Gastroesophageal sphincter (tissue), 4 donors: ENCODE measurements at places on chromosomes 13 and 19. TPM values are rescaled to one million over a fixed set of nuclear protein-coding genes. Genes with fewer than 3 reads are reported as not detected.

- peaks cover 56% of the 10 kb centered on the region for H3K27me3 ChIP-seq
- H3K4me3 ChIP-seq = no peak overlapping the region
- H3K36me3 ChIP-seq = no peaks in the 10 kb centered on the region
- H3K27ac ChIP-seq = no peak overlapping the region
Measured at GRCh38 chr19:3725121-3725520, 16.9 kb downstream of the TJP3 start.

- H3K36me3 ChIP-seq = no peaks in the 10 kb centered on the region
- ATAC-seq = no peak
- H3K27me3 ChIP-seq = no peaks in the 10 kb centered on the region
Measured at GRCh38 chr13:79281339-79281747, 124.7 kb downstream of the RBM26 start.

- H3K4me3 ChIP-seq = no peak overlapping the region
- peaks cover 100% of the 10 kb centered on the region for H3K27me3 ChIP-seq
- no peak overlapping the region for H3K27ac ChIP-seq
- no peaks in the 10 kb centered on the region for H3K4me1 ChIP-seq
Measured at GRCh38 chr19:18230941-18231734, 4.9 kb upstream of the PDE4C start.

GRCh38 chr19:11479090-11479897, 1.6 kb downstream of the ELAVL3 start:
- H3K4me3 ChIP-seq = no peak overlapping the region
- peaks cover 54% of the 10 kb centered on the region for H3K27me3 ChIP-seq
- no peak overlapping the region for H3K27ac ChIP-seq
- H3K4me1 ChIP-seq = peaks cover 24% of the 10 kb centered on the region
- no peaks in the 10 kb centered on the region for H3K36me3 ChIP-seq

- H3K4me1 ChIP-seq = peaks cover 32% of the 10 kb centered on the region
- H3K36me3 ChIP-seq = no peaks in the 10 kb centered on the region
- no peak for ATAC-seq
- peaks cover 36% of the 10 kb centered on the region for H3K27me3 ChIP-seq
- H3K27ac ChIP-seq = peak overlapping the region; percentile 30
Measured at GRCh38 chr19:4910594-4911281, 1.4 kb downstream of the UHRF1 start.

The CERS4 gene
- total RNA-seq = 33.4 TPM

DNA sequence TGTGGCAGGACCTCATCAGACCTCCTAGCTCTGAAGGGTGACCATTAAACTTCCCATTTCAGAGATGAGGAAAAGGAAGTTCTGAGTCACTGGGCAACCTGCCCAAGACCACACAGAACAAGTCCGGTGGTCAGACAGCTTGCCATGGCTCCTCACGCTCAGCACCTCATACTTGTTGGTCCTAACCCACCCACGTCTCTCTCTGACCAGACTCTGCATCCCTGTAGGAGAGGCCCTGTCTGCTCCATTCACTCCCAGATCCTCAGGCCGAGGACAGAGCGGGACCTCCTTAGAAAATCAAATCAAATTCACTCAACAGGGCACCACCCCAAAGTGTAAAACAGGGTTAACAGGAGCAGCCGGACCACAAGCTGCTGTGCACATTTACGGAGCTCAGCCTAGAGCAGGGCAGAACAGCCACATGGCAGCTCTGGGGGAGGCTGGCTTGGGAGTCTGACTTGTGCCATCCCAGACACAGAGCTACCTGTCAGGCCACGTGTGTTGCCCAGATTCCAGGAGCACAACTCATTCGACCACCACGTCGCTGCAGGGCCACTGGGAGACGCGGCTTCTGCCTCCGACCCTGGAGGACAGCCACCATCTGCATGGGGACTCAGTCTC, 1.7 kb downstream of the MIER2 start:
- no peaks in the 10 kb centered on the region for H3K4me1 ChIP-seq
- ATAC-seq = peak; percentile 20
- H3K27me3 ChIP-seq = peaks cover 4% of the 10 kb centered on the region

DNA sequence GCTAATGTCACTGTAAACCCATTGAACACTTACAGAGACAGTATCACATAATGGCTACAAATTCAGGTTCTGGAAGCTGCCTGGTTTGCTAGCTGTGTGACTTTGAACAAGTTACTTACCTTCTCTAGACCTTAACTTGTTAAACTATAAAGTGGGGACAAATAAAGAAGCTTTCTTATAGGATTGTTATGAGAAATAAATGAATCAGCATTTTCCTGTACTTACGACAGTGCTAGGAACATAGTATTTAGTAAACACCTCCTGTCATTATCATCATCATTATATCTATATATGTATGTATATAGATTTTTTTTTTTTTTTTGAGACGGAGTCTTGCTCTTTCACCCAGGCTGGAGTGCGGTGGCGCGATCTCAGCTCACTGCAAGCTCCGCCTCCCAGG, 54.9 kb downstream of the CDK8 start:
- H3K36me3 ChIP-seq = no peaks in the 10 kb centered on the region
- no peak for ATAC-seq
- H3K27ac ChIP-seq = no peak overlapping the region
- no peak overlapping the region for H3K4me3 ChIP-seq
- peaks cover 12% of the 10 kb centered on the region for H3K4me1 ChIP-seq
- no peaks in the 10 kb centered on the region for H3K27me3 ChIP-seq

The CEACAM8 gene
- total RNA-seq = not detected

GRCh38 chr13:99206873-99207272, 6.2 kb downstream of the UBAC2 start:
- peaks cover 8% of the 10 kb centered on the region for H3K36me3 ChIP-seq
- no peak overlapping the region for H3K4me3 ChIP-seq
- no peaks in the 10 kb centered on the region for H3K27me3 ChIP-seq
- ATAC-seq = no peak
- H3K4me1 ChIP-seq = no peaks in the 10 kb centered on the region
- H3K27ac ChIP-seq = no peak overlapping the region

- H3K36me3 ChIP-seq = no peaks in the 10 kb centered on the region
- H3K27ac ChIP-seq = peak within 1 kb of the TSS; percentile 88
Measured at GRCh38 chr13:24512197-24512907, at the start of gene PARP4. Gene PARP4, minus strand, starts transcription at chr13:24512778. Its CDS starts 9,002 bp downstream, at chr13:24503776.

The IZUMO4 gene
- total RNA-seq = 2.5 TPM

GRCh38 chr13:54593504-54593903, 1564.9 kb downstream of the OLFM4 start:
- H3K4me3 ChIP-seq = no peak overlapping the region
- no peaks in the 10 kb centered on the region for H3K27me3 ChIP-seq
- no peaks in the 10 kb centered on the region for H3K4me1 ChIP-seq
- ATAC-seq = no peak
- H3K27ac ChIP-seq = no peak overlapping the region
- no peaks in the 10 kb centered on the region for H3K36me3 ChIP-seq

DNA sequence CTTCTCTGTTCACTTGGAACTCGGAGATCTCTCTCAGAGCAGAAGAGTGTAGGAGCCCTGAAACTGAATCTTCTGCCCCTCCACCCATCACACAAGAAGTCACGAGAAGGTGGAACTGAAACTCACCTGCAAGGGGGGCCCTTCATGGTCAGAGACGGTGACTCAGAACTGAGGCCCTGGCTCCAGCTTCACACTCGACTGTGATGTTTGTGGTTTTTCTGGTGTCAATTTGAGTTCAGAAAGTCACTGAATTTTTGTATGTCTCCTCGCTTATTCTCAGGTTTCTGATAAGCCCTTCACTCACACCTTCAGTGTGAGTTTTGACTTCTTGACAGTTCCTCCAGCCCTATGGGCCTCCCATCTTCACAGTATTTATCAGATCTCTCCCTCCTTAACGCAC, 23.1 kb downstream of the SIGLEC5 start:
- no peaks in the 10 kb centered on the region for H3K36me3 ChIP-seq
- H3K4me1 ChIP-seq = no peaks in the 10 kb centered on the region
- H3K27ac ChIP-seq = no peak overlapping the region
- H3K4me3 ChIP-seq = no peak overlapping the region
- H3K27me3 ChIP-seq = peaks cover 13% of the 10 kb centered on the region

GRCh38 chr19:56692206-56692895, 20.8 kb upstream of the ZNF835 start:
- no peaks in the 10 kb centered on the region for H3K36me3 ChIP-seq
- H3K4me3 ChIP-seq = no peak overlapping the region
- H3K27ac ChIP-seq = no peak overlapping the region
- no peak for ATAC-seq

The ELAVL3 gene
- 0.27 TPM for total RNA-seq

GRCh38 chr13:27504868-27505194, 54.5 kb upstream of the MTIF3 start:
- no peak overlapping the region for H3K4me3 ChIP-seq
- no peaks in the 10 kb centered on the region for H3K27me3 ChIP-seq
- no peaks in the 10 kb centered on the region for H3K4me1 ChIP-seq
- no peak for ATAC-seq

The ZNF506 gene
- 24.8 TPM for total RNA-seq

The CLDN10 gene
- 0.81 TPM for total RNA-seq

DNA sequence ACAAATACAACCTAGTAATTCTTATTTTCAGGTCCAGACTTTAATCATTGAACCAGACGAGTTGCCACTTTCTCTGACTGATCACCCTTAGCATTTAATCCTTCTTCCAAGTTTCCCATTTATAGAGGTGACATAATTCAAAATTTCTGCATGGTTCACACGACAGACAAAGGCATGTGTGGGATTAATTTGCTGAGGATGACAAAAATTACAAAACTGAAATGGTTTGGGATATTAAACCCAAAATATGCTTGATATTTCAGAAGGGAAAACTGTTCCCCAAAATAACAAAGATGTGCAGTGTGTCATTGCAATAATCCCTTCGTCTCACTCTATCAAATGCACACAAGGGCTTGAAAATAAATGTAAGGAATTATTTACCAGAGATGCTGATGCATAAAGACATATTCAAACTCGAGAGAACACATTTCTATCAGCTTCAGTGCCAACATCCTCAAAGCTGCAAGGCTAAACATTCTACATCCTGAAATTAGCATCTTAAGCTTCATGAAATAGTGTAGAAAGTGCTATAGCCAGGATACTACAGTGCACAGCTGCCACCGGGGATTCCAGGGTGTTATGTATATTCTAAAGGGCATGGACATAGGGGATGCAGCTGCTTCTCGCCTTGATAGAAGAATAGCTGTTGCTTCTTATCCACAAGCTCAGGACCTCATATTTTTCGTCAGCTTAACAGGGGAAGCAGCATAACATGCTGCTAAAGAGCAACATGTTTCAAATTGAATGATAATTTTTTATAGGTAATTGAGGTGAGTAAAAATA, 198.7 kb upstream of the SLITRK1 start:
- ATAC-seq = no peak
- no peaks in the 10 kb centered on the region for H3K27me3 ChIP-seq
- H3K4me3 ChIP-seq = no peak overlapping the region
- no peaks in the 10 kb centered on the region for H3K36me3 ChIP-seq
- H3K4me1 ChIP-seq = no peaks in the 10 kb centered on the region

- H3K36me3 ChIP-seq = no peaks in the 10 kb centered on the region
- peaks cover 17% of the 10 kb centered on the region for H3K27me3 ChIP-seq
- H3K27ac ChIP-seq = no peak overlapping the region
- no peaks in the 10 kb centered on the region for H3K4me1 ChIP-seq
Measured at GRCh38 chr19:33278023-33278402, 24.3 kb downstream of the CEBPA start.

- peak overlapping the region; percentile 51 for H3K27ac ChIP-seq
- no peaks in the 10 kb centered on the region for H3K4me1 ChIP-seq
- H3K27me3 ChIP-seq = no peaks in the 10 kb centered on the region
Measured at GRCh38 chr19:52603558-52604207, 33.6 kb downstream of the ZNF701 start.

The CCDC169 gene
- 5.6 TPM for total RNA-seq

The DPRX gene
- total RNA-seq = not detected

The MEF2B gene
- total RNA-seq = not detected

The GNG7 gene
- 4.7 TPM for total RNA-seq

- no peaks in the 10 kb centered on the region for H3K36me3 ChIP-seq
- H3K4me1 ChIP-seq = no peaks in the 10 kb centered on the region
- no peak for ATAC-seq
- H3K27me3 ChIP-seq = no peaks in the 10 kb centered on the region
Measured at GRCh38 chr13:33472446-33472845, 186.9 kb upstream of the STARD13 start.

The ZNF763 gene
- 4.5 TPM for total RNA-seq

The OLFM2 gene
- total RNA-seq = 8.6 TPM

- peaks cover 63% of the 10 kb centered on the region for H3K4me1 ChIP-seq
- H3K4me3 ChIP-seq = no peak overlapping the region
- H3K36me3 ChIP-seq = no peaks in the 10 kb centered on the region
- no peak overlapping the region for H3K27ac ChIP-seq
- no peak for ATAC-seq
- no peaks in the 10 kb centered on the region for H3K27me3 ChIP-seq
Measured at GRCh38 chr13:35727881-35728280, 251.4 kb upstream of the MAB21L1 start.

GRCh38 chr13:27012482-27013197, 159.0 kb downstream of the USP12 start:
- no peaks in the 10 kb centered on the region for H3K4me1 ChIP-seq
- peak; percentile 74 for ATAC-seq
- no peak overlapping the region for H3K4me3 ChIP-seq
- H3K36me3 ChIP-seq = no peaks in the 10 kb centered on the region
- no peaks in the 10 kb centered on the region for H3K27me3 ChIP-seq
- H3K27ac ChIP-seq = peak overlapping the region; percentile 58

DNA sequence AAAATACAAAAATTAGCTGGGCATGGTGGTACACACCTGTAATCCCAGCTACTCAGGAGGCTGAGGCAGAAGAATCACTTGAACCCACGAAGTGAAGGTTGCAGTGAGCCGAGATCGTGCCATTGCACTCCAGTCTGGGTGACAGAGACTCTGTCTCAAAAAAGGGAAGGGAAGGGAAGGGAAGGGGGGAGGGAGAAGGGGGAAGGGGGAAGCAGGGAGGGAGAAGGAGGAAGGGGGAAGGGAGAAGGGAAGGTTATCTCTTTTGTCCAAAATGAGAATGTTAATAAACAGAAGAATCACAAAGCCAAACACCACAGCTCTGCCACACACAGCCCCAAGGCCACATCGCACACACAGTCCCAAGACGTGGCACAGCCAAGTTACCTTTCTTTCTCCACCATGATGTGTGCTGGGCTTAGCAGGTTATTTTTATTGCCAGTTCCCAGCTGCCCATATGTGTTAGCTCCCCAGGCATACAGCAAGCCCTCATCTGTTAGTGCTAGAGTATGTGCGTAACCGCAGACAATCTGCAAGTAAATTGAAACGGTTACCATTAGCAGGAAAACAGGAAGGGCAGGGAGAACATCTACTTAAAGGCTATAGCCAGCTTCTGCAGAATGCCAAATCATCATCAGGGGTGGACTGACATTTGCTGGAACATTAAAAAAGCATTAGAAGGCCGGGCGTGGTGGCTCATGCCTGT, 34.3 kb downstream of the RCBTB1 start:
- H3K36me3 ChIP-seq = no peaks in the 10 kb centered on the region
- ATAC-seq = no peak
- no peaks in the 10 kb centered on the region for H3K27me3 ChIP-seq
- H3K4me3 ChIP-seq = no peak overlapping the region
- H3K27ac ChIP-seq = no peak overlapping the region
- no peaks in the 10 kb centered on the region for H3K4me1 ChIP-seq

GRCh38 chr19:12564016-12564664, 12.9 kb upstream of the ZNF564 start:
- H3K36me3 ChIP-seq = no peaks in the 10 kb centered on the region
- H3K27me3 ChIP-seq = no peaks in the 10 kb centered on the region
- peak overlapping the region; percentile 45 for H3K27ac ChIP-seq

GRCh38 chr13:80814541-80814940, 473.6 kb upstream of the SPRY2 start:
- H3K36me3 ChIP-seq = no peaks in the 10 kb centered on the region
- peak; percentile 70 for ATAC-seq
- H3K4me1 ChIP-seq = no peaks in the 10 kb centered on the region
- no peaks in the 10 kb centered on the region for H3K27me3 ChIP-seq
- no peak overlapping the region for H3K4me3 ChIP-seq
